NCI-H146 (cell line): ENCODE measurements at places on chromosomes 4 and X.
A peak's percentile ranks its signal among the peaks of the same experiment; 100 is the strongest.

- no peak for DNase-seq
Measured at GRCh38 chrX:46263494-46263893, 281.7 kb downstream of the ZNF674 start.

- no peak for DNase-seq
Measured at GRCh38 chrX:131264053-131264452, 25.1 kb downstream of the IGSF1 start.

DNA sequence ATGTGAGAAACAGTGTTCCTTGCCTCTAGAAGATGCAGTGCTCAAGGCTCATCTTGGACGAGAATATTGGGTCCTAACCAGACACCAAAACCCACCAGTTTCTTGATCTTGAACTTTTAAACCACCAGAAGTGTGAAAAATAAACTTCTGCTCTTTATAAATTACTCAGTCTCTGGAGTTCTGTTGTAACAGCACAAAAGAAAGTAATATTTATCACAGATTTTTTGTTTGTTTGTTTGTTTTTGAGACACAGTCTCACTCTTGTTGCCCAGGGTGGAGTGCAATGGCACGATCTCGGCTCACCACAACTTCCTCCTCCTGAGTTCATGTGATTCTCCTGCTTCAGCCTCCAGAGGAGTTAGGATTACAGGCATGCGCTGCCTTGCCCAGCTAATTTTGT lies 371.1 kb upstream of the NDST4 start:
- DNase-seq, result no peak

GRCh38 chr4:16790508-16790907 lies 107.9 kb downstream of the LDB2 start:
- no peak for DNase-seq

DNA sequence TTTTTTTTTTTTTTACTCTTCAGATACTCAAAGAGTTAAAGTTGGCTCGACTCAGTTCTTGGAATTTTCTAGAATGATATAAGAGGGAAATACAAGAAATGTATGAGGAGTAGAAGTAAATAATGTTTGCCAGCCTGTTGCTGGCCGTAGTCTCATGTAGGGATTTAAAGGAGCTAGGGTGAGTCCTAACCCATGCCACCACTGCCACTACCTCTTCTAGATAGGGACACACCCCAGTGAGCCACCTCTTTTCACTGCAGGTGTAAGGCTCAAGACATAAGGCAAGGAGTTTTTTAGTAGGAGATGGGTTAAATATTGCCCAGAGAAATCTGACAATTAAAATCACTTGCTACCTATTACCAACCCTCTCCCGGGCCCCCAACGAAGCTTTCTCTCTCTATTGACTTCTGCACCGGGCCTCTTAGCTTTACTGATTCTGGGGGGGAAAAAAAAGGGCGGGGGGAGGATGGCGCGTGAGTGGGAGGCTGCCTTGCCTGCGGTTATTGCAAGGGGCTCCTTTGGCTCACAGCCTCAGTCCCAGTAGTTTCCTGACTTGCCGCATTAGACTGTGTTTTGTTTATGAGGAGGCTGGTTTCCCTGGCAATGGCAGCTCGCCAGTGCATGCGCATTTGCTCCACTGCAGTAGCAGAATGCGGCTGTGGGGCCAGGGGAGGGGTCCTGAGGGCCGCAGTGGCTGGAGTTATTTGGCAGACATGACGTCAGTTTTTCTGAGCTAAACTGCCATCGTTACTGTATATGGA lies 3.0 kb downstream of the LINC00632 start:
- no peak for DNase-seq

- no peak for DNase-seq
Measured at GRCh38 chr4:184706453-184706852, 27.4 kb downstream of the CENPU start.

- no peak for DNase-seq
Measured at GRCh38 chrX:119194621-119195020, 41.5 kb upstream of the PGRMC1 start.

DNA sequence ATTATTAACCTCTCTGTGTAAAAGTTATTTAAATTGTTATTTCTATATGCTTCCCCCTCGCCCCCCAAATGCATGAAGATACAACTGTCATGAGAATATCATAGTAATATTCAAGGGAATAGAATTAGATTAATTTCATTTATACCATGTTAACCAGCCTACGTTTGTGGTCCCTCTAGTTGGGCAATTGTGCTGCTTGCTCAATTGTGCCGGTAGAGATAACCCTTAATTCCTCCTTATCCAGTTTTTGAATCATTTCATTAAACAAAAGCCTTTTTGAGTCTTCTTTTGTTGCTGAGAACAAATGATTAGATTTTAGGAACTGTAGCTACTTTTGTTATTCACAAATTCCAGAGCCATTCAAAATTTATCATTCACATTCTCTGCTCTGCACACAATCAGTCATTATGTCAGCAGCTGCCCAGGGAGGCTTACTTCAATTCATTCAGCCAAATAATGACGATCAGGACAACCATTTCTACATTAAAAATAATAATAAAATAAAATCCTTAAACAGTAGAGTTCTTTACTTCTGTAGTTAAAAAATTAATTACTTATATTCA lies 98.1 kb downstream of the ADGRL3 start:
- DNase-seq, result no peak

DNA sequence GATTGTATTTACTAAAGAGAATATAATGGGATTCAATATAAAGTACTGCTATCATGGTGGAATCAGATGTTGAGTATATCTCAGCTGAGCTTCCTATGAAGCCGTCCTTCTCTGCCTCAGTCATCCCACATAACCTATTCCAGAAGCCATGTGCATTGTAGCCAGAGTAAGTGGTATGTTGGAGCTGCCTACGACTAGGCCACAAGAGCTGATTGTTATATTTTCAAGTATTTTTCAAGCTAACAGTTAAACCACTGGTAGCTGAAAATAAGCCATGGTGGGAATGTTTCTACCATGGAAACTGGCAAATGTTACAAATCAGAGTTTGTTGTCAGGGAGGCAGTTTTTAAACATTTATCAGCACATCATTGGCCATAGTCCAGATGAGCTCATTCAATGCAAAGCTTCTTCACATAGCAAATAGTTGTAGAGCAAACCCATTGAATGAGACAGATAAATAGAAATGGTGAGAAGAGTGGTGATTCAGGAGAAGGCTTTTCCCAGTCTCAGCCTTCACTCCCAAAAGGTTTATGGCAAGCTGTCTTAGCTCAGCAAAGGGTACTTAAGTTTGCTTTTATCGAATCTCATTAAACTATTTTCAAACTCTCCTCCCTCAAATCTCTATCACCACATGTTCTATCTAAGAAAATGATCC lies 436.4 kb downstream of the PCDH19 start:
- no peak for DNase-seq

GRCh38 chr4:36142504-36142903 lies 101.8 kb downstream of the ARAP2 start:
- DNase-seq, result no peak

DNA sequence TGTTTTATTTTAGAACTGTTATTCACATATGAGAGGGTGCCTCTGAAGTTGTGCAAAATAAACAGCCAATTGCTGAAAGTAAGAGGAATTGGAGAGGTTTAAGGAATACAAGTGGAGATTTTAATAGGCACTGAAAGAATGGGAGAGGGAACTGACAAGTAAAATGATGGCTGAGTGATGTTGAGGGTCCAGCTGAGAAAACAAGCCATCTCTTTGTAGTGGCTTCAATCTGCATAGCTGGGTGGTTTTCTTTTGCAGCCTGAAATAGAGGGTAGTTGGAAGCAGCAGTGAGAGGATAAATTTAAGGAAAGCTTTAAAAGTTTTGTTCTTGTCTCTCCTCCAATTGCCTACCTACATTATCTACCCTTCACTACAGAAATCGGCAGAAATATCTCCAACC lies 106.7 kb upstream of the DGKK start:
- DNase-seq, result no peak

- no peak for DNase-seq
Measured at GRCh38 chrX:39890807-39891206, 207.0 kb downstream of the BCOR start.

GRCh38 chr4:127965803-127966175 lies 583 bp downstream of the ABHD18 start:
- DNase-seq, result peak; percentile 63
